ENCODE measurements at places on chromosomes 5 and 9.

- DNase-seq: no peak
These were observed 7.0 kb downstream of the PDE6A start for GRCh38 chr5:149937610-149938009.

DNA sequence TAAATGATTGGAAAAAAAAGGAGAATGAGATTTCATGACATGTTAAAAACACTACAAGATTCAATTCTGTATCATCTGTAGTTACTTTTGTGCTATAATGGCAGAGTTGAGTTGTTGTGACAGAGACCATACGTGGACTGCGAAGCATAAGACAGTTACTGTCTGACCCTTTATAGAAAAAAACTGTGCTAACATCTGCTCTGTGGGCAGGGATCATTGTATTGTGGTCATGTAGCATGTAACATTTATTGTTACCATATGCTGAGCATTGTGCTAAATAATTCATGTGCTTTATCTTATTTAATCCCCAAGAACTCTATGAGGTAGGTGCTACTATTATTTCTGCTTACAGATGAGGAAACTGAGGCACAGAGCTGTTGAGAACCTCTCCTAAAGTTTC is 147.3 kb upstream of the HMHB1 start:
- no peak for DNase-seq

DNA sequence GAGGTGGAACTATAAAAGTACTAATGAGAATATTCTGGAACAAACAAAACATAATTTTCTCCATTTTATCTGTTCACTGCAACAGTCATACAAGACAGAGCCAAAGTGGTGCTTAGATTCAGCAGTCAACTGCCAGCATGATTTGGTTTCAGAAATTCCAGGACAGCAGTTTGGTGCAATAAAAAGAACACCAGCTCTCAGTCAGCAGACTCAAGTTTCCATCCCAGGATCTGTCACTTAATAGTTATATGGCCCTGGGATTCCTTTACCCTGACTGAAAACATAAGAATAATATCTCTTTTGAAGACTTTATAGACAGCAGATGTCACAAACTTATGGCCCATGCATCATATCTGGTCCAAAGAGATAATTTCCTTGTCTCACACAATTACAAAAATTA is 92.8 kb upstream of the RASEF start:
- DNase-seq: no peak

- DNase-seq: peak; percentile 45
These were observed 8.7 kb upstream of the GFRA3 start for GRCh38 chr5:138282920-138283742.

DNA sequence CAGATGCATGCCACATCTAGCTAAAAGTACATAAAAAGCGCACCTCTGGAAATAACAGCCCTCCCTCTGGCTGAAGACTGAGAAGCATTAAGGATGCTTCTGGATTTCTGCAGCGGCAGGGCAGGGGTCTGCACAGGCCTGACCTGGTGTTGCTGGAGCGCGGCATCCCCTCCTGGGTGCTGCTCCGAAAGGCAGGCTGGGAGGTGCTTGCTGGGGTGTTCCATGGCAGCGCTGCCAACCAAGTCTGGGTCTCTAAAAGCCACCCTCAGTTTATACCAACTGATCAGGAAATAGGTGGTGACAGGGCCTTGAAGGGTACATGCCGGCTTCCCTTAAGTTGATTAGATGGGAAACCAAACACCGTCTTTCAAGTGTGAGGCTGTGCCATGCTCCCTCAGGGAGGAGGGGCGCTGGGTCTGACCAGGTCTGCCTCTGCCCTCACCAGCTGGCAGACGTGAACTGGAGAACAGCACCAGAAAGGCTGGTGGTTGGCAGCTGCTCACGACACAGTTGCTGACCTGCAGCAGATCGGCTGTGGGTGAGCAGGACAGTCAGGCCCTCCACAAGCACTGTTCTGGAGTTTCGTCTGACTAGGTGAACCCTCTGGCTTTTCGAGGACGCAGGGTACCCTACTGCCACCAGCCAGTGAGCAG is 81.6 kb downstream of the DAP start:
- no peak for DNase-seq

- peak; percentile 80 for DNase-seq
These were observed 10.2 kb downstream of the HAND1 start for GRCh38 chr5:154467655-154468354.

GRCh38 chr5:131635684-131636572 is 899 bp upstream of the RAPGEF6 start:
- DNase-seq: no peak

DNA sequence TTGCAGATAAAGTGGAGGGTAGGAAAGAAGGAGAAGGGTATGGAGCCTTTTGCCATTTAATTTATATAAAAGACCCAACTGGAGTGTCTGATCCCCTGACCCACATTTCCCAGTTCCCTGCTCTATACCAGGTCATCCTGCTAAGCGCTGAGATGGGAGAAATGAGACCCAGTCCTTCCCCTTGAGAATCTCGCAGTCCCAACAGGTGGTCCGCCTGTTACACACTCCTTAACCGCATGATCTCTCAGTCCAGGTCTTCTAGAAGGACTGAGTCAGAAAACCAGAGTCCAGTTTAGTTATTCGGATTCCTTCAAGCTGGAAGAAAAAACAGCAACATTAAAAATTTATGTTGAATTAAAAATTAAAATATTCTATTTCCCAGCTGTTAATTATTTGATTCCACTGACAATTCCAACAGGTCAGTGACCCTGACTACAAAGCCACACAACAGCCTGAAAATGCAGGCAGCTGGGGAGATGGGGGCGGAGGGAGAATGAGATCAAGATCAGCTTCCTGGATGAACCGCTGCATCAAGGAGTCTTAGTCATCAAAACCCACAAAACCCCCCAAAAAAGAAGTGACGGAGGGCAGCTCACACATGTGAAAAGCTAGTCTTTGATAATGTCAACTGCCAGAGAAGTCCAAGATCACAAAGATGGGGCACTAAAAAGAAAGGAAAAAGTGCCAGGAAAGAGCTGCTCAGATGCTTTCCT is 44.0 kb downstream of the GGTA1 start:
- DNase-seq: no peak

DNA sequence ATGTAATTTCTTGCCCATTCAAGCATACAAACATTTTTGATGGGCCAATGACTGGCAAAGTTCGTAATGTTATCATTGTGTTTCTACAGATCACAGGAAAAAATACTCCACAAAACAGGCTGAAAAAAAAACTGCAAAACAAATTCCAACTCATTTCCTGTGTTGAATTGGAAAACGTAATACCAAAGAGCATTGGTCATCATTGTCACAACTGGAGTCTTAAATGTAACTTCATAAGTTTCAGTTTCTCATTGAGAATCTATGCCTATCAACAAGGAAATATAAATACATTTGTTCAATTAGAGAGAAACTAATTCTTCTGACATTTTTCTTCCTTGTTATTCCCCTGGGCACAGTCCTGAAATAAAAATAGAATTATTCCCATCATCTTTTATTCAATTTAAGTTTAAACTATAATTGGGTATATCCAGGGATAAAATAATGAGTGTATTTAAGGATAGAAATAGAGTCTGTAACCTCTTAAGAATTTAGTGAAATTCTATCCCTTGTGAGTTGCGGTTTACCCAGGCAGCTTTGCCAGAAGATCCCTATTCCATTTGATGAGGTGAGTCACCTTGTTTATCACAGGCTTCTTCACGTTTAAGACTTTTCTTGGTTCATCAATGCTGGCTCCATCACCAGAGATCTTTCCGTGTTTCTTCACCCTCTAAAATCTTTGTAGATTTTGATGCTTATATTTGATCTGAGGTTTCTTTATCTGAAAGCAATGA is 112.7 kb upstream of the ITGA1 start:
- DNase-seq: no peak

- no peak for DNase-seq
These were observed 76.8 kb downstream of the CFAP77 start for GRCh38 chr9:132486706-132487350.

- DNase-seq: no peak
These were observed 22.8 kb upstream of the TCF7 start for GRCh38 chr5:134091626-134092121.

GRCh38 chr5:11482011-11482410 is 422.2 kb downstream of the CTNND2 start:
- no peak for DNase-seq

DNA sequence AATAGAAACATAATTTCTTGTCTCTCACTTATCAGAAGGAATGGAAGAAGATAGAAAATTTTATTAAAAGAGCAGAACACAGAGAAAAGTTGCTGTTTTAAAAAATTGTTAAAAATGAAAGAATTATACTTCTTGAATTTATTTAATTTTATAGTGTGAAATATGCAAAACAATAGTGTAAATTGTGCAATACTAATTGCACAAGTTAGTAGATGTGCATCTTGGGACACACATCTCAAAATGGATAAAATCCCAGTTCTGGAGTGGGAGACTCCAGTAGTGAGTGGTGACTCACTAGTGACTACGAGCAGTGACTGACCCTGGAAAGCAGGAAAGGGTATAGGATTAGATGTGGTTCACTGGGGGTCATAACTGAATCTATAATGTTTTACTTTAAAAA is 223.2 kb downstream of the MSX2 start:
- DNase-seq: no peak
